ENCODE measurements at places on chromosomes 12 and 14.

GRCh38 chr12:6070472-6071257, 53.8 kb downstream of the VWF start:
- DNase-seq, result no peak

DNA sequence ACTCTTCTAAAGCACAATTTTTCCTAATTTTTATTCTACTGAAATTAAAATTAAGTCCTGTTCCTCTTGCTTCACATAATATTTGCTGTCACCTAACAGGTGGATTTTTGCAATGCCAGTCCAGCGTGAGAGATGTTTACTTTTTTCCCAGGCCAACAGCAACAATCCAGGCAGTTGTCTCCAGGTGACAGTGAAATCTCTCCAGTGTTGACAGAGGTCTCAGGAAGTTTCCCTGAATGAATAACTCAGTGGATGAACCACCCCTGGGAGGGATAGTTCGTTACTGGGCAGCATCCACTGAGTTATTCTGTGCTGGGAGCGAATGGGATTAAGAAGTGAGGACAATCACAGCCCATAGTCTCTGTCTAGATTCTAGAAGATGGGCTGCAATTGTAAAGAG, 7.1 kb upstream of the NT5DC3 start:
- no peak for DNase-seq

DNA sequence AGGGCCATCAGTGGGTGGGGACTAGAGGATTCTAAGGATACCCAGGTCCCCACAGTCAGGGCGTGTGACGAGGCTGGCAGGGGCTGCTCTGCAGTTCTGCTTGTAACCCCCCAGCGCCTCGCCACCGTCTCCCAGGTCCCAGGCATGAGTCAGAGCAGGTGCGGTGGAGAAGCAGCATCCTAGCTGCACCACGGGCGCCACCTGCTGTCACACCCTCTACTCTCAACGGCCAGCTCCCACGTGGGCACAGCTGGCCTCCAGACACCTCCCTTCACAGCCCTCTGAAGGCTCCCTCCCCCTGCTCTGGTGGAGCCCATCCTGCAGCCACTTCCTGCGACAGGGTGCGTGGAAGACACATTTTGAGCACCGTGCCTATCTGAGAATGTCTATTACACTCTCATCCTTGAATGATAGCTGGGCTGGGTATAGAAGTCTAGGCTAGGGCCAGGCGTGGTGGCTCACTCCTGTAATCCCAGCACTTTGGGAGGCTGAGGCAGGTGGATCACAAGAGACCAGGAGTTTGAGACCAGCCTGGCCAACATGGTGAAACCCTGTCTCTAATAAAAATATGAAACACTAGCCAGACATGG, 6.9 kb upstream of the NUDT14 start:
- no peak for DNase-seq

DNA sequence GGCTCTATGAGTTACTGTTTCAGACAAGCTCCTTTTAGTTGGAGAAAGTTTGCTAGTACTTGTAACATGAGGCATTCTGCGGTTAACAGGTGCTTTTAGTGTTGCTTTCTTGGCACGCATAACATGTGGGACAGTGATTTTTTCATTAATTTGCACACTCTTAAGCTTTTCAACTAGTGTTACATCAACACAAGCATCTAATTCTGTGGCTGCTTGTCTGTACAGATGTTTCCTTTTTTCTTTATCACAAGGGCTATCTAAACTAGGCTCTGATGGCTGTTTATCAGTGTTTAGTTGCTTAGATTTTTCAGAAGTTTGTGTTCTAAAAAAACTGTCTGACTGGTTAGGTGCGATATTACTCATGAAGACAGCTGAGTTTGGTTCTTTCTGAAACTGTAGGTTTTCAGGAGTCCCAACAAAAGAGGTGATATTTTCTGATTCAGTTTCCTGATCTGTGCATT, 120.1 kb downstream of the RALGAPA1 start:
- no peak for DNase-seq

DNA sequence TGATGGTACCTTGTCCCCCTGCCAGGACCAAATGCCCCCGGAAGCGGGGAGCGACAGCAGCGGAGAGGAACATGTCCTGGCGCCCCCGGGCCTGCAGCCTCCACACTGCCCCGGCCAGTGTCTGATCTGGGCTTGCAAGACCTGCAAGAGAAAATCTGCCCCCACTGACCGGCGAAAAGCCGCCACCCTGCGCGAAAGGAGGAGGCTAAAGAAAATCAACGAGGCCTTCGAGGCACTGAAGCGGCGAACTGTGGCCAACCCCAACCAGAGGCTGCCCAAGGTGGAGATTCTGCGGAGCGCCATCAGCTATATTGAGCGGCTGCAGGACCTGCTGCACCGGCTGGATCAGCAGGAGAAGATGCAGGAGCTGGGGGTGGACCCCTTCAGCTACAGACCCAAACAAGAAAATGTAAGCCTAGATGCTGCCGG, 410 bp downstream of the MYF6 start:
- DNase-seq, result no peak
